Fibroblast of skin of right quadriceps (primary cell): ENCODE measurements at places on chromosomes 5 and 9.

GRCh38 chr9:133681658-133682306, 45.6 kb downstream of the DBH start:
- DNase-seq, result no peak

DNA sequence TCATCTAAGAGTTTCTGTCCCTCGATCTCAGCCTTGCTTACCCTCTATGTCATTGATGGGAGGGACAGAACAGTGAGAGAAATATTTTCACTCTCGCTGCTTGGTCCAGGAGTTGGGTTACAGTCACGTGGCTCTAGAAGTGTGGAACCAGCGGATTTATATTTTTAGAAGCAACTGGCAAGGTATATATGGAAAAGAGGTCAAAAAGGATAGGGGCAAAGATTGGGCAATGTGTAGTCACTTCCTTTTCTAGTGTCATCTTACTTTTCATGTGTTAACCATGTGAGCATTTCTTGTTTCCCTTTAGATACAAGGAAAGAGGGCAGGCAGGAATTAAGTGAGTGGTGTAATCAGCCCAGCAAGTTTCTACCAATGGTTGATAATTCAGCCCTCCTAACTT, 111.5 kb upstream of the ZNF366 start:
- peak; percentile 63 for DNase-seq

DNA sequence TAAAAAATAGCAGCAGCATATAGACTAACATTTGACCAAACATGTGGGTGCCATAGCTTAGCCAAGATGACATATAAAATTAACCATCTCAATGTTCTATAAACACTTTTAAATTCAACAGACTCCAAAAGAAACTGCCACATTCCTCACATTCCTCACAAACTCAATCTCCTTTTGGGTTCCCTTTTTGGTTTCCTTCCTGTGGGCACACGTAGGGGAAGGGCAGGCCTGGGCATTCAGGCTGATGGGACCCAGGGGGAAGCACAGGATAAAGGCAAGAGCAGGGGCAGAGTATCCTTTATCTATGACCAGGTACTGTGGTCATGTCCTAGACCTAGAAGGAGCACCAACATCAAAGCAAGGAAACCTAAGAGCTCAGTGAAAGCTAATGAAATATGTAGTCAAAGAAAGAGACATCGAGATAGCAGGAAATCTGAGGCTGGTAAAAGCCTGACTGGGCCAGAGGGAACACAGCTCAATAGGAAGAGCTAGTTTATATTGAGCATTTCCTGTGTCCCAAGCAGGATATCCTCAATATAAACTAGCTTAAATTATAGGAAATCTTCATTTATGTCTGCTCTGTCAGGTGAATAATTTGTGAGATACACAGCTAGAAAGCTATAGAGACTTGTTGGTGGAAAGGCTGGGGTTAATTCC, 13.6 kb upstream of the ERAP1 start:
- DNase-seq, result peak; percentile 28

DNA sequence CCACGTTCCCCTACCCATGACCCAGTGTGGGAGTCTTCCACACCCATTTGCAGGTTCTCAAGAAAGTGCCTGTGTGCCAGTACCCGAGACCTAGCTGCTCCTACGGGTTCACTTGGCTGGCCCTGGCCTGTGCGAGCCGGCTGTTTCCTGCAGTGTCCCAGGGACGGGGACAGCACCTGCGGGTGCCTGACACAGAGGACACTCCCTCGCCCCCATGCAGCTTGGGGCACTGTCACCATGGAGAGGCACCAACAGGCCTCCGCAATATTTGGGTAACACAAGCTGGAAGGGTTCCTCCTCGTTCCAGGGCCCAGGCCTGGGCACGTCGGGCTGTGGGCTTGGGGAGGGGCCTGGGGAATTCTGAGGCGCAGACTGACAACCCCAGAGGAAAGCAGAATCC, 41.4 kb downstream of the DUSP1 start:
- no peak for DNase-seq

- no peak for DNase-seq
Measured at GRCh38 chr5:139354186-139354585, 12.5 kb downstream of the PAIP2 start.

- DNase-seq, result no peak
Measured at GRCh38 chr9:123218831-123219230, 49.6 kb downstream of the STRBP start.

DNA sequence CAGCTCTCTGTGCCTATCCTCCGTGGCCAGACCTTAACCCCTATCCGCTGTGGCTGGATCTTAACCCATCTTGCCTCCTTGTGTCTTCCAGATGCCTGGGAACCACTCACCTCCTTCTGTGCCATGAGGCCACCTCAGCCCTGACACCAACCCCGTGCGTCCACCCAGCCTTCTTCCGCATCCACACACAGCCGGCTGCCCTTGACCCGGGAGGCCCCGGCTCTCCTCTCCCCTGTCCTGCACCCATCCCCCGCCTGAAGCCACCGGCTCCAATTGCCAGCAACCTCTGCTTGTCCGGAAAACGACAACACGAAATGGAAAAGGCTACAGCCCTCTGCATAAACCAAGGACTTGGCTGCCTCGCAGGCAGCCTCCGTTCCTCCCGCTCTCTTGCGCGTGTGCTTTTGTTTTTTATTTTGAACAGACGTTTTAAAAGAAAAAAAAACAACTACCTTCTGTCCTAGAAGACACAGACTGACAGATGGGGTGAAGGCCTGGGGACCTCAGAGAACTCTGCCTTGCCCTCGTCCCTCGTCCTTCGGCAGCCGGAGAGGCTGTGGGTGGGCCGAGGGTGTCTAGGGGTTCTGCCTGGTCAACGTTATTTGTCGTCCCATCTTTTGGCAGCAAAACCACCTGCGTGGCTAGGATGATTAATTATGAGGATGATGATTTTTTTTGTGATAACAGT, 32.5 kb upstream of the HMCN2 start:
- DNase-seq, result no peak

DNA sequence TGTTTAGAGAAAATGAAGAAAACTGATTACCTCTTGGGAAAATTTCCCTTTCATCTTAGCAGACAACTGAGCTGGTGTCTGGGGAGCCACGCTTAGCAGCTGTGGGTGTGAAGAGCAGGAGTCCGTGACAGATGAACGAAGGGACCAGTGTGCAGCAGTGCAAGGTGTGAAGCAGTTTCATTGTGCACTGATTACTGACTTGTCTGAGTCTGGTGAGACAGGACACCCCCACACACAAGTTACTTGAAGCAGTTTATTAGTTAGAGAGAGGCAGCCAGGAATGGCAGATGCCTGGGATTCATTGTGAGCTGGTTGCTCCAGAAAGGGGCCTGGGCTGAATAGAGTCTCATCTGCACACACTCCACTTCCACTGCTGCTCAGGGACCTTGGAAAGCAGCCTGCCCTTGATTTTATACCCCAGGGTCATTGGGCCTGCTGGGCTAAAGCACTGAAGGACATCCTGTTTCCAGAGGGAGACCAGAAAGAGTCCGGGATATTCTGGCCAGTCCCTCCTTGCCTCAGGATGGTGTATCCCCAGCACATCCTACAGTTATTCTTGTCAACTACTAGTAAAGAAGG, 47.4 kb downstream of the FBXL7 start:
- DNase-seq, result no peak

- DNase-seq, result no peak
Measured at GRCh38 chr5:54022223-54022622, 288.1 kb downstream of the ARL15 start.

- DNase-seq, result no peak
Measured at GRCh38 chr5:179624841-179625271, 1.4 kb upstream of the HNRNPH1 start.

GRCh38 chr5:149937610-149938009, 7.0 kb downstream of the PDE6A start:
- DNase-seq, result no peak

GRCh38 chr5:98065261-98065909, 708.1 kb upstream of the RGMB start:
- peak; percentile 75 for DNase-seq

DNA sequence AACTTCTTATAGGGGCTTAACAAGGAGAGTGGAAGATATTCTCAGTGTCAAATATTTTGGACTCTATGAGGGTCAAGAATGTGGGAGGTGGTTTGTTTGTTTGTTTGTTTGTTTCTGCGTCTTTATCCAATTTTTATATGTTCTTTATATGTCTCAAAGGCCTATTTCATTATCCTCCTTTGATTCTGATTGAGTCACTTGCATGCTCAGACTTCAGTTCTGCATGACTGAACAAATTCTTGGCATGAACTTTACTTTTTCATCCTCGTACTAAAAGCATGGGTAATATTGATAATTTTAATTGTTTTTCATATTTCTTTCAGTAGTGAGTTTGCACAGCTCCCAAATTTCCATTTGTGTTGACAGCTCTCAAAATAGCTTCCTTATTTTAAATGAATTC, 19.2 kb upstream of the ERBIN start:
- DNase-seq, result no peak

- peak; percentile 11 for DNase-seq
Measured at GRCh38 chr5:88298425-88298824, 29.8 kb upstream of the TMEM161B start.
